Nasal cavity respiratory epithelium epithelial cell of viscerocranial mucosa (primary cell): ENCODE measurements at places on chromosomes 13 and 19. TPM values are rescaled to one million over a fixed set of nuclear protein-coding genes. Genes with fewer than 3 reads are reported as not detected.

The TSHZ3 gene
- total RNA-seq: 1.0 and 6.2 TPM in 2 replicates

The KCNN4 gene
- total RNA-seq: 1.4 and 13.7 TPM in 2 replicates

The ATP4A gene
- total RNA-seq: not detected in 2 replicates

The NANOS3 gene
- 0.14 TPM in 1 of 2 replicates, not detected in the other for total RNA-seq

The ACP7 gene
- 1.1 and 2.1 TPM in 2 replicates for total RNA-seq

The SPC24 gene
- 0.34 and 0.43 TPM in 2 replicates for total RNA-seq

The PLK5 gene
- not detected in 2 replicates for total RNA-seq

The GGN gene
- total RNA-seq: under 0.01 and 0.07 TPM in 2 replicates

The CNFN gene
- 0.36 and 13.7 TPM in 2 replicates for total RNA-seq

The CPB2 gene
- not detected in 2 replicates for total RNA-seq

The ARHGEF1 gene
- total RNA-seq: 27.3 and 30.3 TPM in 2 replicates

The CGB1 gene
- total RNA-seq: not detected in 2 replicates

The SPIB gene
- not detected in 2 replicates for total RNA-seq

The TMPRSS9 gene
- not detected in 2 replicates for total RNA-seq

The CD177 gene
- total RNA-seq: 0.34 and 0.85 TPM in 2 replicates

The CLDN10 gene
- total RNA-seq: 4.2 TPM in 1 of 2 replicates, not detected in the other

The CATSPERD gene
- not detected in 2 replicates for total RNA-seq

The ZNF112 gene
- total RNA-seq: 2.4 and 9.9 TPM in 2 replicates

The ZNF790 gene
- total RNA-seq: 6.8 and 8.3 TPM in 2 replicates
